ENCODE measurements at places on chromosomes 4 and X.
A peak's percentile ranks its signal among the peaks of the same experiment; 100 is the strongest.

GRCh38 chrX:143580266-143580665 is 55.6 kb downstream of the SLITRK4 start:
- DNase-seq, result no peak

DNA sequence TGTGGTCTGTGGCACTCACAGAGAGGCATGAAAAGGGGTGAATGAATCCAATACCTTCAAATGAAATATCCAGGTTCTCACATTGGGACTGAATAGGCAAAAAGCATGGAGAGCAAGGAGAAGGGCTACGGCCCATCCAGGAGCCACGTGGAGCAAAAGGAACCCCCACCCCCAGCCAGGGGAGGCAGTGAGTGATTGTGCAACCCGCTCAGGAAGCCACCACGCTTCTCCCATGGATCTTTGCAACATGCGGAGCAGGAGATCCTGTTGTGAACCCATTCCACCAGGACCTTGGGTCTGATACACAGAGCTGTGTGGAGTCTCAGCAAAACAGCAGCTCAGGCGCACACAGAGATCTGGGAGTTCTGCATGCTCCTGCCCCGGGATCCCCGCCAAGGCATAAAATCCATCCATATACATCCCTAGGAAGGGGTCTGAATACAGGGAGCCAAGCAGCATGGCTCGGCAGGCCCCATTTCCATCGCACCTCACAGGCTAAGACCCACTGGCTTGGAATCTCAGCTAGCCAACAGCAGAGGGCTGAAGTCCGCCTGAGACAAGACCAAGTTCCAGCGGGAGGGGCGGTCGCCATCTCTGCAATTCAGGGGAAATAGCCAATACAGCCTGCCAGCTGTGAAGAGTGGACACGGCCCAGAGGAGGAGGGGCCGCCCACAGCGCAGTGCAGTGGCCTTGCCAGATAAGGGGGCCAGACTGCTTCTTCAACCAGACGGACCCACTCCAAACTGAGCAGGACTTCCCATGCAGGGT is 80.2 kb downstream of the FGF16 start:
- DNase-seq, result no peak

- DNase-seq, result peak; percentile 30
These were observed 695 bp upstream of the PIGA start for GRCh38 chrX:15336023-15336413.

GRCh38 chrX:124268099-124268498 is 64.4 kb upstream of the TEX13D start:
- DNase-seq, result no peak

DNA sequence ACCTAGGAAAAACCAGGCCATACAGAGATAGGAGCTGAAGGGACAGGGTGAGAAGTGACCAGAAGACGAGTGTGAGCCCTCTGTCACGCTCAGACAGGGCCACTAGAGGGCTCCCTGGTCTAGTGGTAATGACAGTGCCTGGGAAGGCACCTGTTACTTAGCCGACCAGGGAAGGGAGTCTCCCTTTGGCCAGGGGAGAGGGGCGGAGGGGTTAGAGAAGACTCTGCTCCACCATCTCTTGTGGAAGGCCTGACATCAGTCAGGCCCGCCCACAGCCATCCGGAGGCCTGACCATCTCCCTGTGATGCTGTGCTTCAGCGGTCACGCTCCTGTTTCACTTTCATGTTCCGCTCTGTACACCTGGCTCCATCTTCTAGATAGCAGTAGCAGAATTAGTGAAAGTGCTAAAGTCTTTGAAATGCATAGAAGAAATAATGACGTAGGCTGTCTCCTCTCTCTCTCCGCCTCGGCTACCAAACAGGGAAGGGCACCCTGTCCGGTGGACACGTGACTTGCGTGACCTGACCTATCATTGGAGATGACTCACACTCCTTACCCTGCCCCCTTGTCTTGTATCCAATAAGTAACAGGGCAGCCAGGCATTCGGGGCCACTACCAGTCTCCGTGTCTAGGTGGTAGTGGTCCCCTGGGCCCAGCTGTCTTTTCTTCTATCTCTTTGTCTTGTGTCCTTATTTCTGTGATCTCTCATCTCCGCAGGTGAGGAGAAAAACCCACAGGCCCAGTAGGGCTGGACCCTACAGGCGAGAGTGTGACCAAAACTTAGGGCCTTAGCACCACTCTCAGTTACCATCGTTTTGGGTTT is 26.7 kb downstream of the HTT-AS start:
- DNase-seq, result peak; percentile 56

DNA sequence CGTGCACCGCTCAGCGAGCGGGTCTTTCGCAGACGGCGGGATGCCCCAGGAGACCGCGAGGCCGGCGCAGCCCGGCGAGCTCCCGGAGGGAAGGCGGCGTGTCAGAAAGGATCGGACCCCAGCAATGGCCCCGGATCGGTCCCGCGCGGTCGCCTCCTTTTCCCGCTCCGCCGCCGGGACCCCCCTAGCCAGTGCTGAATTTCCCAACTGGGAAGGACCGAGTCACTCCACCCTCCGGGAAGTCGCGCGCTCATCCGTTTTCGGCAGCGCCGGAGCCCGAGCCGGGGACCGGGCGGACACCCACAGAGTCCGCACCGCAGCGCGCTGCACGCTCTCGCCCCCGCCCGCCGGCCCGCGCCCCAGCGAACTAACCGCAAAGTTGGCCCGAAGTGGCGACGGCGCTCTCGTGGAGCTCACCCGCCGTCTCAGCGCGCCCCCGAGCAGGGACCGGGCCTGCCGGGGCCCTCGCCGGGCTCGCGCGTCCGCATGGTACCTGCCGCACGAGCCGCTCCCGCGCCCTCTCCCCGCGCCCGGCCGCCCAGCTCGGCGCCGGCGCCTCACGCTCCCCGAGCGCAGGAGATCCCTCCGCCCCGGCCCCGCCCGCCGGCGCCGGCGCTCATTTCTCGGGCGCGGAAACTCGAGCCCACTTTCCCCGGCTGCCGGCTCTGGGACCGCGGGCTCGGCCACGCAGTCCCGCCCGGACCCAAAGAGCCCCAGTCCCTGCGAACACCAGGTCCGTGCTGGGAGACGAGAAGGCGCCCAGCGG is at the start of gene FAT1:
TSS of gene FAT1 (minus strand) at position 565 of the 766 bp plus-strand sequence. CDS start 14,029 bp downstream, outside the sequence.
- DNase-seq, result peak; percentile 58
